ENCODE measurements at places on chromosomes 11 and 22.

DNA sequence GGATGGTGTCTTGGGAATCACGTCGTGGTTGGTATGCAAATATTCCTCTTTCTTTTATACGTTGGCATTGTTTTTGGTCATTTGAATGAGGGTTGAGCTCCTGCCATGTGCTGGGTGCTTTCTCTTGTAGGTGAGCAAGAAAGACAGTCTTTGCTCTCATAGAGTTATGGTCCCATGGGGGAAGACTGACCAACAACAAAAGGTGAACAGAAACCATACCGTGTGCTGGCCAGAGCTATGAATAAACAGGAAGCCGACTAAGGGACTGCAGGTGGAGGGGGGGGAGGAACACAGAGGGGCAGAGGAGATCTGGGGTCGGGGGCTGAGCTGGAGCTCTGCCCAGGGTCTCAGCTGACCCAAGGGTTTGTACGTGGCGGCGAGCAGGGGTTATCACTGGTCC, 245.3 kb downstream of the CTTN start:
- no peak for DNase-seq

- DNase-seq: no peak
These were observed 58.5 kb upstream of the ANO1 start for GRCh38 chr11:70019576-70020011.

DNA sequence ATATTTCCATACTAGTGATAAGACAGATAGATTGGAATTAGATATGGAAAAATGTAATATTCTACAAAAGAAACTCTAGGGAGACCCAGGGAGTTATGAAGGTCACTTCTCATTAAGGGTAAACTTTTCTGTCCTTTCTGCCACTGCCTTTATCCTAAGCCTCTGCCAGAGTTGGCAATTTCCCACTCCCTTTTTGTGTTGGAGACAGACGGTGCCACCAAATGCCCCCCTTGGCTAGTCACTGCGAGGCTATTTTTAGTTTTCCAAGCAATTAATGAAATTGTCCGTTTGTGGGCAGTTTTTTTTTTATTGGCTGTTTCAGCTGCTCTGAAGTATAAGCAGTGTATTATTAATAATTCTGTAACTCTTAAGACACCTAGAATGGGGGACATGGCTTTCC, 67.6 kb upstream of the TENM4 start:
- DNase-seq: no peak

- no peak for DNase-seq
These were observed 697.9 kb upstream of the ANO5 start for GRCh38 chr11:21494946-21495345.

All from MM.1S (cell line).